ENCODE measurements at places on chromosomes 12 and 14. TPM values are rescaled to one million over a fixed set of nuclear protein-coding genes. Genes with fewer than 3 reads are reported as not detected.

DNA sequence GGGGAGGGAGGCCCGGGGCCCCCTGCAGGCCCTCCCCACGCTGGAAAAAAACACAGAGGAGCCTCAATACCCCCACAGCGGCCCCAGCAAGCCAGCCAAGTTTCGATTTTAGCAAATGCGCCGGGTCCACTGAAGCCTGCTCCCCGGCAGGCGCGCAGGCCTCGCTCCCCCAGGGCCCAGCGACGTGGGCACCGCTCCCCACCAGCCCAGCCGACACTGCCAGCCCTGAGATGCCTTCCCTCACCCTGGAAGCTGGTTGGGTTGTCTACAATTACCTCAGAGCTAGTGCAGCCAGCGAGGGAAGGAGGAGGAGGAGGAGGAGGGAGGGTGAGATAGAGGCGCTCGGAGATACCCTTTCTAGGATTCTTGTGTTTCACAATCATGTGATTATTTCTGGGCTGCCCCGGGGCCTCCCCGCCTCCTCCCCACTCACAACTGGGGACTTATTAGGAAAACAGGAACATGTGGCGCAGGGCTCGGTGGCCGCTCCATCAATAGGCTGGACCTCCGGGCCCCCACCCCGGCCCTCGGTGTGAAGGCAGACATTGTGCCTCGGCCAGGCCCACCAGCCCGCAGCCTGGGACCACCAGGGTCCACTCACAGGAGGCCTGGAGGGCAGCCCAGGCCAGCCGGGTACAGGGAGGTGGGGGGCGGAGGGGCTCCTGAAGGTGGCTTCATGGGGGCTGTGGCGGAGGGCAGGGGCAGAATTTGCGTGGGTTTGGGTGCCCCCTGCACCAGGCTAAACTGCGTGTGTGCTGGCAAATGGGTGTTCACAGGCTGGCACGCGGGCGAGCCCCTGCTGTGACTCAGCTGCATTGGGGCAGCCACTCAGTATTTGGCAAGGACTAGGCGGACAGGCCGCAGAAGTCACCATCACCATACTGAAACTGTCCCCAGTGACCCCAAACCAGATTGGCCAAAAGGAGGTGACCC, 109.9 kb downstream of the NCOR2 start:
- no peak for DNase-seq

GRCh38 chr12:122887819-122888212, 8.1 kb downstream of the VPS37B start:
- DNase-seq, result no peak

DNA sequence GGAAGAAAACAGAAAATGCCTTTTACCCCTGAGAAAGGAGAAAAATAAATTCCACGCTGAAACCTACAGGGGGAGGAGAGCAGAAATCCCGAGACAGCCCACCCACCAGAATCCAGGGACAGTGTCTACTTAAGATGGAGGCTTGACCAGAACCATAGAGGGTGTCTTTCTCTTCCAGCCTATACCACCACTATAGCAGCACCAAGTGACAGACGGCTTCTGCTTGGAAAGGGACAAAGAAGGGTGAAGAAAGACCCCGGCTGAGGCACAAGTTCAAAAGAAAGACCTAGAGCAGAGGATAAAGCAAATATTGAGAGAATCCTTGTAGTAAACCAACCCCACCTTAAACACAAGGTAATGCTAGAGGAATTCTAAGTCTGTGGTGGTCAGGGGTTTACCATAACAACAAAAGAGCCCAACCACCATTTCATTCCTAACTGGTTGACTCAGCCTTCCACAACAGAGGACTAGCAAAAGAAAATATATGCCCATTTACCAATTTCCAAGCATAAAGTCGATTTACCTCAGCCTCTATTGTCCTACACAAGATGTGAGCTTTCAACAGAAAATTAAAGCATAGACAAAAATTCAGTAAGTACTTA, 105.3 kb upstream of the FOXG1 start:
- DNase-seq, result no peak

DNA sequence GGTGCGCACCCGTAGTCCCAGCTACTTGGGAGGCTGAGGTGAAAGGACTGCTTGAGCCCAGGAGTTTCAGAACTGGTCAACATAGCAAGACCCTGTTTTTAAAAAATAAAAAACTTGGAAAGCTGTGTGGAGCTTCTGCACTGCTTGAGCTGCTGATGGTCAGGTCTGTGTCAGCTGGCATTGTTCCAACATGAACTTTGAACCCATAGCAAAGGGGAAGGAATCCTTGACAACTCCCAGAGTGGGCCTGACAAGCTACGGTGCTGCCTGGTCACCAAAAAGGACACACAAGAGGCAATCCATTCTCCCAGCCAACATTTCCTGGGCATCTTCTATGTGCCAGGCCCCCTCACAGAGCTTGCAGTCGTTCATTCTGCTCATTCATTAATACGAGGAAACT, 16.4 kb upstream of the LTBP2 start:
- no peak for DNase-seq

TAS2R7 gene
- total RNA-seq, result not detected

SERPINA4 gene
- total RNA-seq, result not detected

GRCh38 chr12:53828598-53828997, 76.8 kb upstream of the CISTR start:
- no peak for DNase-seq
